ENCODE measurements at places on chromosomes 6 and 20.

DNA sequence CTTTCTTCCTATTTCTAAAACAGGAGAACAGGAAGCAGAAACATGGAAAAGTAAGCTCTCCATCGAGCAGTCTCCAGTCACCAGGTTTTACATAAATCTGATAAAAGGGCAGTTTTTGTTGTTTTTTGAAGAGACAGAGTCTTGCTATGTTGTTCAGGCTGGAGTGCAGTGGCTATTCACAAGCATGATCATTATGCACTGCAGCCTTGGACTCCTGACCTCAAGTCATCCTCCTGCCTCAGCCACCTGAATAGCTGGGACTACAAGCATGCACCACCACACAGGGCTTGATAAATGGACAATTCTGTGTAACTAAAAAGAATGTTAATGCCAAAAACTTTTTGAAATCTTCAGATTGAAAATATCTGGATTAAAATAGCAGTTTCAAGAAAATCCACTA, 23.8 kb downstream of the SAMHD1 start:
- no peak for DNase-seq

DNA sequence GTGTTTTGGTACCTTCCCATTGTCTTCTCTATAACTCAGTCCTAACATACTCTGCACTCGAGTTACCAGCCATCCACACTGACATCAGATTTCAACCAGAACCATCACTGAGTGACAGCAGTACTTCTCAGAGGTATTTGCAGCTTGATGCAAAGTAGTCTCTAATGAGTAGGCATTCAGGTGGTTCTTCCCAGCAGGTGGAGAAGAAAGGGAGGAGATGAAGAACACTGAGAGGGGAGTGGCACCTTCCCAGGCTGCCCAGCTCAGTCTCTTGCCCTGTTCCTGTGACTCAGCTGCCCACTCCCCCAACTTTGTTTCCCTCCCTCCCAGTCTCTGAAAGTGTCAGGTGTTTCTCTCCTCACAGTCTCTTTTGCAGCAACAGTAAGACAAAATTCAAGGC, 38.7 kb upstream of the SMIM28 start:
- no peak for DNase-seq

DNA sequence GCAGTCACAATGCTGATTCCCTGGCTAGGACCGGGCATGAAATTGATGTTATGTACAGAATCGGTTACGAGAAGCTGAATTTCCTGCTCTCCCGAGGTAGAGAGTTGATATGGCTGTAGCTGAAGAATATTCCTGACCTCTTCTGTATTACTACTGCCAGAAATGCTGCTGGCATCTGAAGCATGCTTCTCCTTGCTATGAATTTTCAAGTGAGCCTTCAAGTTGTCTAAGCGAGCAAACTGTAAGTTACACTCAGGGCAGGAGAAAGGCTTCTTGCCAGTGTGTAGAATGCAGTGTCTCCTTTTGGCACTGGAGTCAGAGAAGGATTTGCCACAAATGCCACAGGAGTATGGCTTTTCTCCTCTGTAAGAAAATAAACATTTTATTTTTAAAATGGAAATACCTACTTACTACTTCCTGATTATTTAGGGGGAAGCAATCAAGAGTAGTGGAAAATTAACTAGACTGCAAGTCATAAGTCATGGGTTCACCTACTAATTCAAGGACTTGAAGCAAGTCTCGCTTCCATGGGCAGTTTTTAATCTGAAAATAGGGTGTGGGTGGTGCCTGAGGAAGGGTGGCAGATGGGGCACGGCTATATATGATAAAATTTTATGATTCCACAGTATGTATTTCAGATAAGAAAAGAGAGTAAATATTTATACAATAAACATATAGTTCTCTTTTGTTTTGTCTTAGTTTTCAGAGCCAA, 10.8 kb upstream of the MICAL1 start:
- no peak for DNase-seq

DNA sequence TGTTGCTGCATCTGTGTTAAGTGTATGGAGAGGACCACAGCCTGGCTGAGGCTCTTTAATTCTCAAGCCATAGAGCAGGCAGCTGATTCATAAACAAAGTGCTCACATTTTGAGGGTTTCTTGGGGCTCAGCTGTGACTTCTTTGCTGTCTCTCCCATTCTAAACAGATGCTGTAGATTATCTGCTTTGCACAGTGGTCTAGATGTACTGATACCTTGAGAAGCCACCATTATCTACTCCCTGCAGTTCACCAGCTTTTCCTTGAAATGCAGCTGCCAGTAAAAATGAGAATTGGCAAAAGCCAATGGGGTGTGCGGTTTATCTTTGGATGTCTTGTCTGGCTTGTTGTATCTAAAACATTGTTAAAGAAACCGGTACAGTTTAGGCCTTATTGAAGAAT, 5.2 kb upstream of the CNR1 start:
- no peak for DNase-seq

DNA sequence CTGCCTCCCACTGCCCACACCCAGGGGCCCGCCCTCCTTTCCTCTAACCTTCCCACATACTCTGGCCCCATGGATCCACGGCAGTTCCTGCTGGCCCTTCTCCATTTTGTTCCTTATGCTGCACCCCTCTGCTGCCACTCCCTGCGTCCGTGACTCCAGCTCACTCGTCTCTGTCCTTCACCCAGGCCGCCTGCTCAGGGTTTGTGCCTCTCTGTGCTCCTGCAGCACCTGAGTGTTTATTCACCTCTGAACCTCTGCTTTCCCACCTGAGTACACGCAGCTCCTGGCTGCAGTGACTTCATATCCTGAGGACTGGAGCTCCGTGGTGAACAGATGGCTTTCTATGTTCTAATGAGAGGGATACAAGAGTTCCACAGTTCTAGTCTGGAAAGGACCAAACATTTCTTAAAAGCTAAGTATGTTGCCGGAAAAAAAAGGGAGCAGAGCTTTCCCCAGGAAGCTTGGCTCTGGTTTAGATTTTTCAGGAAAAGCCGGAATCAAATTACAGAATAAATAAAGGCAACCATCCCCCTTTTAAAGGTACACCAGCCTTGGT, 1.5 kb upstream of the GNRH2 start:
- DNase-seq: no peak

Data from esophagus squamous epithelium (tissue), 5 donors.